NCI-H2081 treated with DMSO at 0.1 percent for 48 hours (cell line): ENCODE measurements at places on chromosomes 7 and 10.

DNA sequence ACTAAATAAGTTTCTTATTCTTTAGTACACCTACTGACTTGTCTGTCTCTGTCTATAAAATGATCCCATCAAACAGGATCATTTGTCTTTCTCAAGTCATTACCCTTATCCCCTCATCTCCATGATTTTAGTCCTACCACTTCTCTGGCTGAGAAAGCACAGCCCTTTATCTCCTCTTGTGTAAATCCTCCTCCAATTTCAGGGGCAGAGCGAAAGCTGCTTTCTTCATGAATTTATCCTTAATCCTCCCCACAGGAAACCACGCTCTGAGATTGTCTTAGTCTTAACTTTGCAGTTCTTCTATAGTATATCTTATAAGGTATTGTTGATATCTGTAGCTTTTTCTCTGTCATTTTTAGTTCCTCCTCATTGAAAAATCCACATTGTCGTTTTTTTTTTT, 239.7 kb upstream of the PLXDC2 start:
- no peak for DNase-seq

DNA sequence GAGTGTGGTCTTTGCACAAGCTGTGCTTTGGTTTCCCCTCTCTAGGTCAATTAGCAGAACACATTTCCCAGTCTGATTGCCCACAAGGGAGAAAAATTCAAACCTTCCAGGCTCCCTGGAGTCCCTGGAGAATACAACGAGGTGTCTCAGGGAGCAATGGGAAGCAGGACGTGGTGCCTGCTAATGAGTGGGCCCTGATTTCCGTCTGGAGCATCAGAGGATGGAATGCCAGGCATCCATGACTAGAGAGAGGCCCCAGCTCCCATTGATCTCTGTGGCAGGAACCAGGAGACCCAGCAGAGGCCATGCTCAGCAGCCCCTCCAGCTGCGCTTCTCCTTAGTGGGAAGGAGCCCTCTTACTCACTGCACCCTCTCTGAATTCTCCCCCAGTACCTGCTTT, 33.2 kb upstream of the TLX1 start:
- DNase-seq, result no peak

DNA sequence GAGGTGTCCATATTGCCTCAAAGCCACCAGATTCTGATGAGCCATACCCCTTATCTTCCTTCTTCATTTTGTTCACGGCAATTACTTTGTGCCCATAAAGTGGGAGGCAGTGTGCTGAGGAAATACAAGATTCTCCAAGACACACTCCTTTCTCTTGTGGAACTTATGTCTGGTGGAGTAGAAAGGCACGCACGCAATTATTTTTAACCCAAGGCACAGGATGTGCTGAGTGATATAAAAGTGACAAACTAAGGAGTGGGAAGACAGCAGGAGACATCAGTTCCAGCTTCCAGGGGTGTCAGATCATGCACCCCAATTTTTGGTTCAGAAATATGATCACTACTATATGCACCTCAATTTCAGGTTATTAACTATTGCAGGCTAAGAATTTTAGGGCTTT, 94.7 kb upstream of the PDCD4 start:
- DNase-seq, result no peak

DNA sequence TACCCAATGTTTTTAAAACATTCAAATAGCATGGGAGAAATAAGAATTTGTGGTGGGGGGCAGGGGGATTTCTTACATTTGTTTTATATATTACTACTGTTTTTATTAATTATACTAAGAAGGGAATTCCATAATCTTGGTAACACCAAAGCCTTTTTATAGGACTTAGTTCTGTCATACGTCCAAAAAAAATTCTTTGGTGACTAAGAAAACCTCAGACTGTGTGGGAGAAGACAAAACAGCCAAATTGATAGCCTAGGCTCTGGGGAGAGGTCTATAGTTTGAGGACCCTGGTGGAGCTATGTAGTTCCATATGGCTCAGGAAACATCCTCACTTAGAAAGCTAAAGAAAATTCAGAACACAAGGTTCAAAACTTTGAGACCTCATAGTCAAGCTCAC, 23.4 kb downstream of the ACSM6 start:
- no peak for DNase-seq

- no peak for DNase-seq
Measured at GRCh38 chr7:8200316-8200715, 61.7 kb downstream of the ICA1 start.

GRCh38 chr7:26549281-26549944, 257.8 kb downstream of the SNX10 start:
- no peak for DNase-seq

DNA sequence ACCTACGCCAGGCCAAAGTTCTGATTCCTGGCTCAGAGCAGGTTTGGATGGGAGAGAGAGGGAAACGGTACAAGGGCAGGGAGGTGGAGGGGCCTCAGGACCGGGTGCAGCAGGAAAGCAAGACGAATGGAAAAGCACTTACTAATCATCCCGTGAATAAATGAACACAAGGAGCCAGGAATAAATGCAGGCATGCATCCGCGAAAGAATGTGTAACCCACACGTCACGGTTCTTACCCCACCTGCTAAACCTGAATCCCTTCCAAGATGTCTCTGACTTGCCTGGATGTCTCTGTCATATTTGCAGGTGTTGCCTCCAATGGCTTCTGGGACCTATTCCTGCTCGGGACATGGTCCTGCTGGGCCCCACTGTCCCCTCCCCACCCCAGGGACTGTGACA, 335.2 kb upstream of the RNF32 start:
- DNase-seq, result no peak

DNA sequence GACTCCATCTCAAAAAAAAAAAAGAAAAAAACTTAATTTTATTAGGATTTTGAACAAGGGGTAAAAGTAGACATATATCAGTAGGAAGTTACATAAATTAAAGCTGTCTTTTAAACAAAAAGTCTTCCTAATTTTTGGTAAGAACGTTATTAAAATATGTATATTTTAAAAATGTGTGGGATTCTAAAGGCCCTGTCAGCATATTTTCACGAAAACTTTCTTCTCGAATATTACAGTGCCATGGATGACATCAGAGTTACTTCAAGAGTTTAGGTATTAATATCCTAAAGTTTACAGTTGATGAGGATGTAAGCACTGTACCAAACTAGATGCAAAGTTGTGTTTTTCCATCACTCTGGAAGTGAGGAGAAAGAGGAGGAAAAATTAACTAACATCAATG, 820.8 kb downstream of the PCDH15 start:
- no peak for DNase-seq

GRCh38 chr10:56288403-56288802, 72.7 kb downstream of the ZWINT start:
- no peak for DNase-seq

DNA sequence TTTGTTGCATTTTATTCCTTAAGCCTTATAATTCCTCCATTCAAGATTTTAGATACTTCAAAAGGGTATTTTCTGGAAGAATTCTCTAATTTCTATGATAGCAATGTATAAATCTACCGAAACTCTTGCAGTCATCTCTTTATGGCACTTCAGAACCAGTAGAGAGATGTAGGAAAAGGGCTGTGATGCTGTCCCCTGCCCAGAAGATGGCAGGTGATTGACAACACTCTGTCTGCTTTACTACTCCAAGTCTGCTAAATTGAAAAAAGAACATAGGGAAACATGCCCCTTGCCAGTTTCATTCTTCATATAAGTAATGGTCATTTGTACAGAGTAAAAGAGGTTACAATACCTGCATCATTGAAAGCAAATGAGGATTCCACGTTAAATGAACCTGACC, 5.1 kb downstream of the TCTN3 start:
- DNase-seq, result no peak

DNA sequence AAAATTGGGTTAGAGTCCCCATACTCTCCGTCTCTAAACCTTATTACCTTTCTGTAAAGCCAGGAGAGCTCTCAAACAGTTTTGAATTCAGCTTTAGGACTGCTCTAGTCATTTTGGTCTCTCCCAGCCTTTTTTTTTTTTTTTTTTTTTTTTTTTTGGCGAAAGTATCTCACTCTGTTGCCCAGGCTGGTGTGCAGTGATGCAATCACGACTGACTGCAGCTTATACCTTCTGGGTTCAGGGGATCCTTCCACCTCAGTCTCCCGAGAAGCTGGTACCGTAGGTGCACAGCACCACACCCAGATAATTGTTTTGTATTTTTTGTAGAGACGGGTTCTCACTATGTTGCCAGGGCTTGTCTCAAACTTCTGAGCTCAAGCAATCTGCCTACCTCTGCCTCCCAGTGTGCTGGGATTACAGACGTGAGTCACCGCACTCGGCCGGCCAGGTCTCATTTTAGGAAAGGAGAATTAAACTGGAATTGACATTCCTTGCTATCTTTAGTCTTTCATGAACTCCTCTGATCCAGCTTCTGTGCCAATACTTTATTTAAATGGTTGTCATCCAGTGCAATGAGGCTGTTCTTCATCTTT, 31.4 kb upstream of the RSU1 start:
- no peak for DNase-seq

DNA sequence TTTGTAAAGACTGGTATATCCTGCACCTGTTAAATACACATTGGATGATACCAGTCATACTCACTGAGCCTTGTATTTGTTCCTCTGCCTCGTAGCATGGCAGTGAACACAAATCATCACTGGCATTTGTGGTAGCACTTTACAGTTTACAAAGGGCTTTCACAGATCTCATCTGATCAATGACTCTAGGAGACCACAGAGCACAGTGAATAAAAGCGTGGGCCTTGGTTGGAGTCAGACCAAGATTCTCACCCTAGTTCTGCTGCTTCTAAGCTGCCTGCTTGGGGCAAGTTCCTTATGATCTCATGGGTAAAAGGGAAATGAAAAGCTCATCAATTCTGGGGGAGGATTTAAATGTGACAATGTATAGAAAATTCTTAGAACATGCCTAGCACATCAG, 129.9 kb upstream of the AGK start:
- no peak for DNase-seq
